ENCODE measurements at places on chromosomes 4 and X.

DNA sequence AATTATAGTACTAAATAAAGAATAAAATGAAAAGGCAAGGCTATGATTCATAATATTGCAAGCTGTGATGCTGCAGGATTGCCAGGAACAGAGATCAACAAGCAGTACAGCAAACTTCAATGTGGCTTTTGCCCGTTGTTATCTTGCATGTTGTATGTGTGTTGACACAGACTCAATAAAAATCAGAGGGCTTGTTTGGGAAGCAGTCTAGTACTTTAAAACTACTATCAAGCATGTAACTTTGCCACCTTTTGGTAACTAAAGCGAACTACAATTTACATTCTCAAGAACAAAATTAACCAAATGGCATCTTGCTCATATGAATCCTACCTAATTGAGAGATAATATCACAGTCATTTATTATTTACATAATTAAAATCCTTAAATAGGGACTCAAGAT, 79.8 kb upstream of the GPM6A start:
- no peak for DNase-seq

DNA sequence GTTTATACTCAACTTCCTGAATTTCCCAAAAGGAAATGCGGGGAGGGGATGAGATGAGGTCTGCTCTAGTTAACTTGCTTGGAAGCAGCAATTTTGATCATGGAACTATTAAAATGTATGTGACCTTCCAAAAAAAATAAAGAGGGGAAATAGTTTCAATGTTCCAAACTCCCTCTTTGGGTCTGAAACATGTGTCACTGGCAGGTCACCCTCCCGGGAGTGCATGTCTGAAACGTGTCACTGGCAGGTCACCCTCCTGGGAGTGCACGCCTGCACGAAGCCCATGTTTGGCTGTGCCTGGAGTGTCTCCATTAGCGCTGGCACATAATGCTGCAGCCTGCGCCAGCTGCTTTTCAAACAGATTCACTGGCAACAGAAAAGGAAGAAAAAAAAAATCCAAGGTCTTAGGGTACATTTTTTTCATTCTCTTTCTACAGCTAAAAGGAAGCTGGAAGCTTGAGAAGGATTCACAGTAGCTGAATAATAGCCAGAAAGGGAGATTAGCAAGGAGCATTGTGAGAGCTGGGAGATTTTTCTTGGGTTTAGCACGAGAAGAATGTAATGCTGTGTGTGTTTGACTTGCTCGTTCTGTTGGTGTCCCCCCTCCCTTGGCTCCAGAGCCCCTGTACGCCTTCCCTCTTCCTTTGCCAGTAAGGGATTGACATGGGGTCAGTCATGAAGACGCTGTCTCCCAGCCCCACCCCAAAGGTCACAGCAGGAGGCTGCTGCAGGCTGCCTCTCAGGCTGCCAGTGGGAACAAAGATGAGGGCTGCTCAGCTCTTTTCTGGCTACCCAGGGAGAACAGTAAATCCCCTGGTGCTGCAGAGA, 39.2 kb upstream of the TLR3 start:
- peak; percentile 80 for DNase-seq

DNA sequence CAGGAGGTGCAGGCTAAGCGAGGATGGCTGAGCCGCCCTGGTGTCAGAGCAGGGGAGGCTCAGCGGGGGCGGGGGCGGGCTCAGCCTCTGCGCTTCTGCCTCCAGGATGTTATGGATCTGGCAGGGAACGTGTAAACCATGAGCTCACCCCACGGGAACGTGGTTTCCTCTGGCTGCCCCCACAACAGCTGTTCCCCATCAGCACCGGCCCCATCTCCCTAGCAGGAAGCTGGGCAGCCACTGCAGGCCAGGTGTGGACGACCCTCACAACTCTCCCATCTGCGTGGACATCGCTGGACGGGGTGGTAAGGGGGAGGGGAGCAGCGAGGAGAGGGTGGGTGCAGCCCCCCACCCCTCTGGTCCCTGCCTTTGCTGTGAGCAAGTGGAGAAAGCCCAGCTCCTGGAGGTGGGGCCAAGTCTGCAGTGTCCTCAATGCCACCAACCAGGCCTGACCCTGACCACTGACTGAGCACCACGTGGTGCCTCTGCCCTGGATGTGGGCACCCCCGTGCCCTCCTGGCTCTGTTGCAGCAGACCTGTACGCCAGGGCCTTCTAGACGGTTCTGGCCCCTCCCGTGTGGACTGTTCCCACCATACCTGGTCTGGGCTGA, 28.1 kb upstream of the SPON2 start:
- DNase-seq: peak; percentile 69

GRCh38 chrX:12970691-12971202, 4.2 kb upstream of the TMSB4X start:
- no peak for DNase-seq

GRCh38 chrX:9947131-9947794, 19.9 kb upstream of the CLDN34 start:
- no peak for DNase-seq

GRCh38 chrX:39726771-39727170, 371.0 kb downstream of the BCOR start:
- DNase-seq: no peak
